ENCODE measurements at places on chromosomes 7 and 10.

DNA sequence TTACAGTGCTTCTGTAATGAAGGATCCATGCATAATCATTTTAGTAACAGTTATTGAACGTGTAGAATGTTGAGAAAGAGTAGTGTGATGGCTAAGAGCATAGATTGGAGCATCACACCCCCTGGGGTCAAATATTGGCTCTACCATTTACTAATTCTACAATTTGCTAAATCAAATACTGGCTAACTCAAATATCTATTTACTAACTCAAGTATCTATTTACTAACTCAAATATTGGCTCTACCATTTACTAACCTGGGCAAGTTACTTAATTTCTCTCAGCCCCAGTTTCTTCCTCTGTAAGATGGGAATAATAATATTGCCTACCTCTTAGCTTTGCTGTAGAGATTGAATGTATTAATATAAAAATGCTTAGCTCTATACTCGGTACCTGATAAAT, 64.0 kb downstream of the CDK14 start:
- no peak for DNase-seq

DNA sequence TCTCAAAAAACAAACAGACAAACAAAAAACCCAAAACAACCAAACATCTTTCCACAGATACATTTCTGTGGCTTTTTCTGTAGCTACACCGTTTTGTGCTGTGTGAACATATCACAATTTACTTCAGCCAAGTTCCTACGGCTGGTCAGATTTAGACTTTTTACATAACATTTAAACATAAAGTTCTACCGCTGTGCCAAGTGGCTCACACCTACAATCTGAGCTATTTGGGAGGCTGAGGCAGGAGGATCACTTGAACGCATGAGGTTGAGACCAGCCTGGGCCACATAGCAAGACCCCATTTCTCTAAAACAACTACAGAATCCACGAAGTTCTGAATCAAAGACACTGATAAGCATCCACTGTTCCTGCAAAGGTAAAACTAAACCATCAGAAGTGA, 30.3 kb downstream of the DAGLB start:
- DNase-seq = no peak

- DNase-seq = no peak
Measured at GRCh38 chr7:89914711-89915110, 239.6 kb upstream of the STEAP1 start.

DNA sequence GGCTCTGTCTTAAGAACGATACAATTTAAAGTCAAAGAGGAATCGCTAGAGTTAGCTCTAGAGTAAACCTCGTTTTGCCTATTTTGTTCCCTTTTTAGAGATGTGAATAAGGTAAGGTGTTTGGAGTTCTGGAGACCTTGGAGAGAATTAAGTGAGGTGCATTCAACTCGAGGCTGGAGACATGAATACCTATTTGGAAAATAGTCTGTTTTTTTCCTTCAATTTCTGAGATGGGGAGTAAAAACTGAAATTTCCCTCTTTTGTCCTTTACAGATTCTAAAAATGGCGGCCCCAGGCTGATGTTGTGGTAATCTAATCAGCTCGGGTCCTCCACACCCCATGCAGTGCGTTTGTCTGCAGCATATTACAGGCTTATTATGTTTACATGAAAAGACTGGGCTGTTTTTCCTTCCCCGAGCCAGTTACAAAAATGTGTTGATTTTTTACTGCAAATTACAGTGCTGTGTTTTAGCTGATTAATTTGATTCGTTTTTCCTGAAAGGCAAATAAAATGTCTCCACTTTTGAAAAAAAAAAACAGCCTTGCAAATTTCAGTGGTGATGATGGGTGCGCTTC, 1.5 kb downstream of the KMT2E start:
- DNase-seq = peak; percentile 47

- no peak for DNase-seq
Measured at GRCh38 chr7:101924171-101924570, 106.7 kb downstream of the CUX1 start.

GRCh38 chr10:11046776-11047160, 29.1 kb downstream of the CELF2 start:
- DNase-seq = no peak

DNA sequence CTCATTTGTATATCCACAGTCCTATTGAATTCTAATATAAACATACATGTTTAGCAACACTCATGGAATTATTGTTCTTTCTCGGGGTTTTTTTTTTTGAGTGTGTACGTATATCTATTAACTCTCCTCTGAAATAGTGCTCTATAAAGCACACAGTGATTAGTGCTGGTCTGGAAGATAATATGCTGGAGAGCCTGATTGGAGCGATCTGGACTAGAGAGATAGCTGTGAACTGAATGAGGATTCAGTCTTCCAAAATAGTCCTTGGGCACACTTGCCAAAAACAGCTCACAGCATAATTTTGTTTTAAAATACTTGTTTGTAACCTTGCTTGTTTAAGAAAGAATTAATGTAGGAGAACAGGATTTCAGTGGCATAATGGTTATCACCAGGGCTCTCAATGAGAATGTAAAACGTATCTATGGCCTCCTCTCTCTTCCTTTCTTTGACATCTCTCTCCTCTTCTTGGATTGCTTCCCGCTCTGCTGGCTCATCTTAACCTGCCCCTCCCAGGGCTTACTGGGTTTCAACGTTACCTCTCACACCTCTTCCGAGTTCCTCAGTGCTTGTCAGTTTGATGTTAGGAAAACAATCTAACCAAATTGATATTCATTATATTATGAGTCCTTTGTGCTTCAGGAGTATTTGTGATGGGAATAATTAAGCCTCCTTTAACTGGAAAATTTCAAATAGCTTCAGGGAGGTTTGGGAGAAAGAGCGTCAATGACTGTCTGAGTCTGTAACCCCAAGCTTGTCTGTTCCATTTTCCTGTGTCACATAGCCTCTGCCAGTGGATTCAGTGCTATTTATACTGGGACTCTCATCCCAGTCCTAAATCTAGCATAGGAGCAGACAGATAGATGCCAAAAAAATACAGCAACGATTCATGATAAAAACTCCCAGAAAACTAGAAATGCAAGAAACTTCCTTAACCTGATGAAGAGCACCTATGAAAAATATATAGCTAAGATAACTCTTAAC, 16.2 kb upstream of the AGK start:
- no peak for DNase-seq

- peak; percentile 29 for DNase-seq
Measured at GRCh38 chr10:57657164-57657765, 610.4 kb downstream of the IPMK start.

- no peak for DNase-seq
Measured at GRCh38 chr7:135597926-135598305, 40.2 kb downstream of the NUP205 start.

GRCh38 chr7:21939136-21939857, 6.4 kb downstream of the CDCA7L start:
- peak; percentile 39 for DNase-seq

GRCh38 chr7:50308532-50309385, 4.2 kb downstream of the IKZF1 start:
- DNase-seq = no peak

- no peak for DNase-seq
Measured at GRCh38 chr7:84372155-84372621, 177.6 kb upstream of the SEMA3A start.

- DNase-seq = no peak
Measured at GRCh38 chr7:130387628-130388403, 7.5 kb downstream of the CPA1 start.

DNA sequence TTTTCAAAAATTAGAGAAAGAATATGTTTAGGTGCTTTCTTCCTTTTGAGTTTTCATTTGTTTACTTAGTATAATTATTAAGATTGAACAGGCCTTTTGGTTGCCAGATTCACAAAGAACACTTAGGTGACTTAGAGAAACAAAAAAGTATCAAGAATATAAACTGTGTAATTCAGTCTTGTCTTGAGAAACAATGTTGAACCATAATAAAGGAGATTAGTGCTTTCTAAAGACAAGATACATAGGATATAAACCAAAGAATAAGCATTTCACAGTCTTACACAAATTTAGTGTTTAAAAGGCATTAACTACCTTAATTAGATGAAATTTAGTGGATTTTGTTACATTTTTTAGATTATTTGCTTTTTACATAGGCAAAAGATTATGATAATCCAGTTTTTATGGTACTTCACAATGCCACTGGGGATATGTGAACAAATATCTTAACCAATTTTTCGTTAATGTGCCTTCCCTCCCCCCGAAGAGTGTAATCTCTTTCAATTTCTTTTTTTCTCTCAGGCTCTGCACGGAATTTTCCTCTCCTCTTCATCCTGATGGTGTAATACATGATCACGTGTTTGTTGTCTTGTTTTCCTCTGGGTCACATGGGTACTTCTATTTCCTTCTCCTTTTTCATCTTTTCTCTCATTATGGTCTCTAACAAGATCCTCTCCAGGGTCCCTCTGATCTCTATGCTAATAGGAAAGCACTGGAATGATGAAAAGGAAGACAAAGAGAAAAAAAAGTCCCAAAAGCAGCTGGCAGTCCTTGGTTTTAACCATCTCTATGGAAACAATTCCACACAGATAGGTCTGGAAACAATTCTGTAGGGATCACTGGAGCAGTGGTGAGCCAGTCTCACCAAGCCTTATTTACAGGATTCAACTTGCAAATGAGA, 3.7 kb upstream of the HNRNPH3 start:
- no peak for DNase-seq

GRCh38 chr7:151936207-151936606, 20.0 kb upstream of the GALNTL5 start:
- DNase-seq = no peak

- no peak for DNase-seq
Measured at GRCh38 chr10:131656009-131656408, 244.8 kb upstream of the PPP2R2D start.

DNA sequence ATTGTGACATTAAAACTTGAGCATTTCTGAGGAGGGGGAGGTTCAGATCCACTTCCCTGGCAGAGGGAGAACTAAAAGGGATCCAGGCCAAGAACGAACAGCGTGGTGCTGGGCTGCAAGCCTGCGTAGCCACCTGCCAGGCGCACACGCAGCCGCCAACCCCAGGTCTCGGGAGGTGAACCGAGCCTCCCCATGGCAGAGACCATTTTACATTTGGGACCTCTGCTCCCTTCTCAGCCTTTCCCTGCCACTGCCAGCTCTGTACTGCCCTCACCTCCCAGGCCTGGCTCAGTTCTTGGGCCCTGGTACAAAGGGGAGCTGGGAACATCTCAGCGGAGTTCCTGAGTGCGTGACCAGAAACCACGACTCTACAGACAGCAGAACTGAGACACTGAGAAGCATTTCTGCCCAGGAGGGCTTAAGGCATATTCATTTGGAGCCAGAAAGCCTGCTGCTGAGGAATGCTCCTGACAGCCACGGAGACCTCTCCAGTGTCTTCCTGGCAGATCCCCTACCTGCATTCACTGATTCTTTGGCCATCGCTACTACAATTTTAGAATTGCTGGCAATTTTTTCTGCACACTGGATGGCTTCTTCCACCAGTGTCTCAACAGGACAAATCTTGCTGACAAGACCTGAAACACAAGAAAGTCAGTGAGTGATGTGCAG, 7.6 kb downstream of the ECHS1 start:
- no peak for DNase-seq

DNA sequence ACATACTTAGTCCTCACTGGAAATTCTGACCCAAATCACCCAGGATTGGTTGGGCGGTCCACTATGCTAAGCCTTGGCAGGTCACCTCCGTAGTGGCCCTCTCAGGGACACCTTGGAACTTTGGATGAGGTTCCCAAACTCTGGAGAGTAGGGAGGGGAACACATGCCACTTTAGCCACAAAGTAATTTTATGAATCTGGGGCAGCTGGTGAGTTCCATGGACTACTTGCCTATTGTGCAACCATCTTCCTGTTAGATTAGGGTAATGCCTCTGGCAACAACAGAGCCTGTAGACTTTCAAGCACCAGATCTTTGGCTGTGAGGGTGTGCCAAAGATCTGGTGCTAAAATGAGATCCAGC, 77.7 kb downstream of the ITGB8 start:
- DNase-seq = no peak

DNA sequence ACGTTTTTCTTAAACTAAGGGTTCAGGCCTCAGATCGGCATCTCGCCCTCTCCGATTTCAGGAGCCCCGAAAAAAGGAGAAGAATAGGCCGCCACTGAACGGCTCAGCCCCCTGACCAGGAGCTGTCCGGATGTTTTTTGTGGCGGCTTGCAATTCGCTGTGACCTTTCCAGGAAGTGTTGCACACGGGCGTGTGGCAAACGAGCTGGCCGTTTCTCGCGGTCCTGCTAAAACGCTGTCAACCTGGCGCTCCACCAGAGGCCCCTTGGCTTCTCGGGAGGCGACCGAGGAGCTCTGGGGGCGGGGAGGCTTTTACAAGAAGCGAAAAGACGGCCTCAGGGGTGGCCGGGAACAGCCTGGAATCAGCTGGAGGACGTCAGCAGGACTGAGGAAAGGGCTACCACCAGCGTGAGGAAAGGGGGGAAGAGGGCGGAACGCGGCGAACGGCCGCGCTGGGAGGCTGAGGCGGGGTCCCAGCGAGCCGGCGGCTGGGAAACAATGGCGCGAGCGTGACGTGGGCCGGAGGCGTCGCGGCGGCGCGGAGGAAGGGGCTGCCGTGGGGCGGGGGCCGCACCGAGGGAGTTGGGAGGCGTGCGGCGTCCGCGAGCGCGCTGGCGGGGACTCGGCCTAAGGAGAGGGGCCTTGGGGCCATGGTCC, 493 bp downstream of the NT5C2 start:
- DNase-seq = peak; percentile 75

GRCh38 chr10:7093368-7093767, 317.5 kb downstream of the SFMBT2 start:
- DNase-seq = no peak

DNA sequence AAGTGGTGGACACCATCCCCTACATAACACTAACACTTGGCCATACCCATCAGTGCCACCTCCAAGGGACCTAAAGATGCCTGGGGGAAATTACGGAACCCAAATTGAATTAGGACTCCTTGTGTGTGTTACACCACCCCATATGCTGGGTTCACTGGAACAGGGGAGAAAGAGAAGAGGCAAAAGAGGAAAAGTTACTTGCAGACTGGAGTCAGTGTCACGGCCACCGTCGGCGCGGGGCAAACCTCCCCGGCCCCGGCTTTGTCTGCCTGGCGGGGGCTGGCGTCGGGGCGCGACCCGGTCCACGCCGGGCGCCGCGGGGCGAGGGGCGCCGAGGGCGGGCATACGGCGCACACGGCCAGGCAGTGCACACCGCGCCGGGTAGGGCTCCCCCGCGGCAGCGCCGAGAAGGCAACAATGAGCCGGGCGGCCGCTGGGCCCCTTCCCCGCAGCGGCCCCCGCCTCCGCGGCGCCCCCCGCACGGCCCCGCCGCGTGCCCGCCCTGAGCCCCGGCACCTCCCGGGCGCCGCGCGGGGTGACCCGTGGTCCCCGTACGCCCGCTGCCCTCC, 171.1 kb downstream of the FAM107B start:
- peak; percentile 35 for DNase-seq
